Progenitor cell of endocrine pancreas (in vitro differentiated cells): ENCODE measurements at places on chromosomes 2 and 18.

GRCh38 chr2:157032017-157032416 lies 225.5 kb upstream of the GALNT5 start:
- DNase-seq = no peak

- DNase-seq = no peak
Observed at GRCh38 chr18:68449292-68449691, 265.6 kb downstream of the TMX3 start.

GRCh38 chr18:47953471-47953931 lies 23.0 kb upstream of the SMAD2 start:
- no peak for DNase-seq

DNA sequence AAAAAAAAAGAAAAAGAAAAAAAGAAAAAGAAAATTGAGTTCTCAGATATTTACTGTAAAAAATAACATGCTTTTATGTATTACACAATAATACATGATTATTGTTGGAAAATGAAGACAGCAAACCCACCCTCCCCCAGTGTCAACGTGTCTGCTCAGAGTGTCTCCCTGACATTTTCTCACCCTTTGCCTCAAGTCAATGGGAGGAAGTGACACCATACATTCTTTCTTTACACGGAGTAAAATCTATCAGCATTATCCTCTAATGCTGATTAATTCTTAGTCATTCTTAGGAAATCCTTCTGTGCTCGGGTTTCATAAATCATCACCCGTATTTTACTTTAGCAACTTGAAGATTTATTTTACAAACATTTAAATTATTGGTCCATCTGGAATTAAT lies 32.0 kb downstream of the CTAGE1 start:
- DNase-seq = no peak

DNA sequence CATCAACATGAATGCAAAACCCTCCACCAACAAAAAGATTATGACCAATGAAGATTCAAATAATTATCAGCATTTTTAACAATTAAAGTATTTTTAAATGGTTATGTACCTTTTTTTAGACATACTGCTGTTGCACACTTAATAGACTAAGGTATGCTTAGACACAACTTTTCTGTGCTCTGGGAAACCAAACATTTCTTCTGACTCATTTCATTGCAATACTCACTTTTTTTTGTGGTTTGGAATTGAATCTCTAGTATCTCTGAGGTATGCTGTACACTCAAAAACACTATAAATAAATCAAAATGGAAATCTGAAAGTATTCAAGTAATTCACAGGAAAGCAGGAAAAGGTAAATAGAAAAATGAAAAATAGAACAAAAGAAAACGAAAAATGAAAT lies 247.9 kb upstream of the POU3F3 start:
- DNase-seq = no peak

DNA sequence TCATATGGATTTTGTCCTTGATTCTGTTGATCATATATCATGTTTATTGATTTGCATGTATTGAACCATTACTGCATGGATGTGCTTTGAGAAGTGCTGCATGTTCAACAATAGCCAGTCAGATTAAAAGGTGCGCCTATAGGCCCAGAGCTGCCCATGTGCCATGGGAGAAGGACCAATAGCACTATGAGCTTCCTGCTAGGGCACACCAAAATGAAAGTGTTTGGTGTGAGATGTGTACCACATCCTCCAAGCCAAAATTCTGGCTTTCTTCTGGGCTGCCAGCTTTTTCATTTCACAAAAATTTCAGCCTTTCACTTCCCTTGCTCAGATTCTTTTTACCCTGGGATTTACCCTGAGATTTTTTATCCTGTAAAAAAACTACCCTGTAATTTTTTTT lies 34.8 kb upstream of the MMADHC start:
- no peak for DNase-seq

- DNase-seq = no peak
Observed at GRCh38 chr2:167100506-167100905, 212.2 kb downstream of the XIRP2 start.

DNA sequence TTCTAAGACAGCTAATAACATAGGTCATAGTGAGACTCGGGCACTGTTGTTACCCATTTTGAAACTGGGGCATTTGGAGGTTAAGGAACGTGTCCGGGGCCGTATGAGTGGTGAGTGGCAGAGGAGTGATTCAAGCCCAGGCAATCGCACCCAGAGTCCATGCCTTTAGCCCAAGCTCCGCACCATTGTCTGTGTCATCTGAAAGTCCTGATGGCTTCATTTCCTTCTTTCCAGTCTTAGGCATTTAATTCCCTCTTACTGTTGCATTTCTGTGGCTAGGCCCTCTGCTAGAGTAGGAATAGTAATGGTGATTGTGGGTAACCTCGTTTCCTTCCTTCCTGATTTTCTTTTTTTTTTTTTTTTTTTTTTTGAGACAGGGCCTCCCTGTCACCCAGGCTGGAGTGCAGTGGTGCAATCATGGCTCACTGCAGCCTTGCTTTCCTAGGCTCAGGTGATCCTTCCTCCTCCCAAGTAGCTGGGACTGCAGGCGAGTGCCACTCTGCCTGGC lies 49.8 kb upstream of the ASB1 start:
- DNase-seq = no peak

DNA sequence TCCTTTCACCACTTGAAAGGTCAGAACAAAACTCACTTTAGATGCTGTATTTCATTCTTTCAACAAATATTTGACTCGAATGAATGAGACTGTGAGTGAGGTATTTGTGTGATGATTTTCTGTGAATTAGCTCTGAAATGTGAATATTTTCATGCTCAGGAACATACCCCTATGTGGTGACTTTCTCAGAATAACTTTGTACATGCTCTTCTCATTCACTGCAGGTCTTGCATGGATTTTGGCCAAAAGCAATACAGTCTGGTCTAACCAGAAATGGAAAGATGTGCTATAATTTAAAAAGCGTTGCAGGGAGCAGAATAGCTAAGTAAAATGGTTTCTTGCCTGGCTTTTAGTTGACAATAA lies 75.5 kb downstream of the MYCN start:
- DNase-seq = no peak

DNA sequence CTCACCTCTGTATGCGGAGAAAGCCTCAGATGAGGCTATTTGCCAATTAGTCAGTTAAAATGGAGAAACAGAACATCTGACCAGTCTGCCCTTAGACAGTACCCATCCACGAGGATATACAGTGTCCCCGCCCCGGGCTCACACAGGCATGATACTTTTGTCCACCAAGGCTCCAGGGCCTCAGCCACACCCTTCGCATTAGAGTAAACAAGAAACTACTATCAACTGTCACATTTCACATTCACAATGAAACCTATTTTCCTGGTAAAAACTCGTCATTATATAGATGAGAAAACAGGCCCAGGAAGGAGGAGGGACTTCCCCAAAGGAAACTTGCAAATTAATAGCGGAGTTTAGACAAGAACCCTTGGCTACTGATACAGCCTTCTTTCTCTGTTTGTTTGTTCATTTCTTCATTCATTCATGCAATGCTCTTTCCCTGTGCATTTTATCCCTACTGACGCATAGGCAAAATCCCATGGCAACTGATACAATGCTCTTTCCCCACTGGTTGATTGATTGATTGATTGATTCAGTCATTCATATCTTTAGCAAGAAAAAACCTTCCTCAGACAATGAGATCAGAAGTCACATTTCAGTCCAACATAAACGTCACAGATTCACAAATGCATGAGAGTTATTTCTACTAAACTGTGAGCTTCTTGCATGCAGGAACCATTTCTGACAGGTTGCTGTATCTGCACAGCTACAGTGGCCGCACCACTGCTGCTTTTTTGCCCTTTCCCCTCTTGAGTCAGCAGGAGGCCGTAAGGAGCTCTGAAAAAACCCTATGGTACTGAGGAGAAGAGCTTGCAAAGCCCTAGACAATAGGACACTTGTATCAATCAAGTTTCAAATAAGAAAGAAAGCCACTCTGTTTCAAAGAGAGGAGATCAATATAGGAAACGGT lies 777.1 kb downstream of the RNF144A start:
- DNase-seq = no peak

DNA sequence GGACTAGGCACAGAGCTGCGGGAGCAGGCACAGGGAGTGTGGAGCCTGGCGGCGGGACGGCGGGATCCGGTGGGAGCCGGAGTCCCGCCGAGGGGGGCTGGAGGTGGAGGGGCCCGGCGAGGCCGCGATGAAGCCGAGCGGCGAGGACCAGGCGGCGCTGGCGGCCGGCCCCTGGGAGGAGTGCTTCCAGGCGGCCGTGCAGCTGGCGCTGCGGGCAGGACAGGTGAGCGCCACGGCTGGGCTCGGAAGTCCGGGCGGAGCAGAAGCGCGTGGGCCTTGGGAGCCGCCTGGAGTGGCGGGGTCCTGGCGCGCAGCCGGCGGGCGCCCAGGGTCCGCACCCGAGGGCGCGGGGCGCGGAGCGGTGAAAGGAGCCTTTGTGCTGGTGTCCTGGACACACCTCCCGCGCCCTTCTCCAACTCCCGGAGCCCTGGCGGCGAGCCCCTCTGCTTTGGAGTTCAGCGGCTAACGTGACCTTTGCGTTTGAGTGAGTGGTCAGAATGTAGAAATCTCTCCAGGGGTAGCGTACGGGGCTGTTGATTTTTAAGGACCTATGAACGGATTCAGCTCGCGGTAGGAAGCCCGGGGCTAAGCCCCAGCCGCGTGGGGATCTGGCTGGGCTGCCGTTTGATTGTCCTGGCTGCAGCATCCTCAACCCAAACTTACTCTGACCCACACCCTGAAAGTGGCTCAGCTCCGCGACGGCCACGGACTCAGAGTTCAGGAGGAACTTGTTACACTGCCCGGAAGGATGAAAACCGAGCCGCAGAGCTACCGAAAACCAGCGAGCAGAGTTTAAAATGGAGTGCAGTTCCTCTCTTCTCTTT lies 448 bp downstream of the IMPA2 start:
- DNase-seq = peak; percentile 55

DNA sequence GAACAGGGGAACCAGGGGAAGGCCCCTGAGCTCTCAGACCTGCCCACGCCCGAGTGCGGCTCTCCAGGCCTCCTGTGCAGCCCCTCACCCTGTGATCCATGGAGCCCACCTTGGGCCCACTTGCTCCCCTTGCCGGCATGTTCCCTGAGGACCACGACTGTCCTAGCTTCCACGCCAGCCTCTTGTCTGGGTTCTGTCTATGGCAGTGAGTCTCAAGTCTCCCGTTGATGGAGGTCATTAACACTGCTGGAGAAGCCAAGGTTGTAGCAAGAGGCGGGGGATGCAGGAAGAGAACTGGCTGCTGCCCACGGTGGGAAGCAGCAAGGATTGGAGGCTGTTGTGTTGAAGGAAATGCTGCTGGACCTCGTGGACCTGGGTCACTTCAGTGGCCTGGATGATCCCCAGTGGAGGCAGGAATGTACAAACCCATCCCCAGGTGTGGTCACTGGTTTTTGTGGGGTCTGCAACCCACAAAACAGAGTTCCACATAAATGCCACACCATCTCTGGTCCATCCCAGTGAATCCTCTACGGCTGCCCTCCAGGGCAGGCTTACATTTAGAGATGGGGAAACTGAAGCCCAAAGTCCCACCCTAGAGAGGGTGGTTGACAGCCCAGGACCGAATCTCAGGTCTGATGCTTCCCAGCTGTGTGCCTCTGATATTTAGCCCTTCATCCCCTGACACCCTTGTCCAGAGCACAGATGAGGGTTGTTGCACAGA lies 150.3 kb downstream of the NDUFA10 start:
- DNase-seq = no peak

DNA sequence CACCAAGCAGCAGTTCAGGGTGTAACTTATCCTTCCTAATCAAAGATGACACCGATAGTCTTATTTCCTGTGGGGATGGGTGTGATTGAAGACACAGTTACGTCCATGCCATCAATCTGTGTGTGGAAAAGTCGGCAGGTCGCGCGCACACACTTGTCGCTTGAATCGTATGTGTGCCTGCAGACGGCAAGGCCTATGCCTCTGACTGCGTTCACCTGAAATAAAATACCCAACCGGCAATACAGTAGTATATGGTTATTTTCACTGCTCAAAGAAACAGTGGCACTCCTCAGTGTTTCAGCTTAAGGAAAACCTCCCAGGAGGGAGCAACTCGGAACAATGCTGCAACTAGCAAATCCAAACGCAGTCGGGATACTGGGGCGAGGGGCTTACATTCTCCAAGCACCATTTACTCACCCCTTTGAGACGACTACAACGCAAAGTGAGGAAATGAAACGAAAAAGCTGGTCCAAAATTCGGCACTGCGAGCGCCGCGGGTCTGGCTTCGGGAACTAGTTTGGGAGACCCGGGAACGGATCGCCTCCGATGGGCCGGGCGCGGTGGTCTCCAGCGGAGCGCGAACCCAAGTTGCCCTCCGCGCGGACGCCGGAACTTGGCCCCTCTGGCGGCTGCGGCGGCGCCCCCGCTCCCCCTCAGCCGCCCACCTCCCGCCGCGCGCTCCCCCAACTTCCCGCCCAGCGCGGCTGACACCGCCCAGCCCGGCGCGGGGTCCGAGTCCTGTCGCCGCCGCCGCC lies 675 bp downstream of the PRKD3 start:
- DNase-seq = no peak

DNA sequence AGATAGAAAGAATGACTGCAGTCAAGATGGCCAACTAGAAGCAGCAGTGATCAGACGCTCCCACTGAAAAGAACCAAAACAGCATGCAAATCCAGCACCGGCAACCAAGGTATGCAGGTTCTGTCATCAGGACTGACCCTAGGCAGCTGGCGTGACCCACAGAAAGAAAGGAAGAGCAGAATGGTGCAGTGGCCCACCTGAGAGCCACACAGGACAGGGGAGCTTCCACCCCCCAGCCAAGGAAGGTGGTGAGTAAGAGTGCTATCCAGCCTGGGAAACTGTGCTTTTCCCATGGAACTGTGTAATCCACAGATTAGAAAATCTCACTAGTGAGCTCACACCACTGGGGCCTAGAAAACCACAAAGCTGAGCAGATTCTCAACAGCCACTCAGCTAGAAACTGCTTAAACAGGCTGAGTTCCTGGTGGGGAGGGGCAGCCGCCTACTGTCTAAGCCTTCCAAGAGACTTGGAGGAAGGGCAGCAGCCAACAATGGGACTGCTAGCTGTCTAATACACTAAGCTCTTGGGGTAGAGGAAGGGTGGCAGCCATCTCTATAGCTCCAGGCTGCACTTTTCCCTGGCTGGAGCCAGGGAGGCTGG lies 127.9 kb downstream of the EVA1A start:
- DNase-seq = no peak

- DNase-seq = no peak
Observed at GRCh38 chr2:205773989-205774388, 91.7 kb downstream of the NRP2 start.

- no peak for DNase-seq
Observed at GRCh38 chr2:8490166-8490721, 191.6 kb upstream of the ID2 start.
